ENCODE measurements at places on chromosomes 3 and 15.
A peak's percentile ranks its signal among the peaks of the same experiment; 100 is the strongest.

- peak; percentile 94 for DNase-seq
These were observed 12.4 kb upstream of the SHF start for GRCh38 chr15:45200001-45200798.

DNA sequence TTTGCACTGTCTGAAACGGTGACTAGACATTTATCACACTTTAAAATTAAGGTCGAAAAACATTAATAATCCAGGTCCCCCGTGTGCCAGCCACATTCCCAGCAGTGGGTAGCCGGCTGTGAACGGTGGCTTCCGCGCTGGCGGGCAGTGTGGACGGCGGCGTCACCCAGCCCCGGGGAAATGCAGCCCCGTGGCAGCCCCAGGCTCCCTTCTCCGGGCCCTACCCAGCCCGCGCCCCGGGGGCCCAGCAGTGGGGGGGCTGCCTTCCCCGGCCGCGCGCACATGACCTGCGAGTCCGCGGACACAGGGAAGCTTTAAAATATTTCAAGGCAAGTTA lies 25.3 kb downstream of the GABRA5 start:
- DNase-seq = no peak

DNA sequence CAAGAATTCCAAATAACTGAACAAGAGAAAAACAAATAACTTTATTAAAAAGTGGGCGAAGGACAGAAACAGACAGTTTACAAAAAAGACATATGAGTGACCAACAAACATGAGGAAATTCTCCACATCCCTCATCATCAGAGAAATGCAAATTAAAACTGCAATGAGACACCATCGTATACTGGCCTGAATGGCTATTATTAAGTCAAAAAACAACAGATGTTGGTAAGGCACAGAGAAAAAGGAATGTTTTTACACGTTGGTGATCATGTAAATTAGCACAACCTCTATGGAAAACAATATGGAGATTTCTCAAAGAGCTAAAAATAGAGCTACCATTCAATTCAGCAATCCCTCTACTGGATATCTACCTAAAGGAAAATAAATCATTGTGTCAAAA lies 1260.4 kb upstream of the ALCAM start:
- DNase-seq = no peak

DNA sequence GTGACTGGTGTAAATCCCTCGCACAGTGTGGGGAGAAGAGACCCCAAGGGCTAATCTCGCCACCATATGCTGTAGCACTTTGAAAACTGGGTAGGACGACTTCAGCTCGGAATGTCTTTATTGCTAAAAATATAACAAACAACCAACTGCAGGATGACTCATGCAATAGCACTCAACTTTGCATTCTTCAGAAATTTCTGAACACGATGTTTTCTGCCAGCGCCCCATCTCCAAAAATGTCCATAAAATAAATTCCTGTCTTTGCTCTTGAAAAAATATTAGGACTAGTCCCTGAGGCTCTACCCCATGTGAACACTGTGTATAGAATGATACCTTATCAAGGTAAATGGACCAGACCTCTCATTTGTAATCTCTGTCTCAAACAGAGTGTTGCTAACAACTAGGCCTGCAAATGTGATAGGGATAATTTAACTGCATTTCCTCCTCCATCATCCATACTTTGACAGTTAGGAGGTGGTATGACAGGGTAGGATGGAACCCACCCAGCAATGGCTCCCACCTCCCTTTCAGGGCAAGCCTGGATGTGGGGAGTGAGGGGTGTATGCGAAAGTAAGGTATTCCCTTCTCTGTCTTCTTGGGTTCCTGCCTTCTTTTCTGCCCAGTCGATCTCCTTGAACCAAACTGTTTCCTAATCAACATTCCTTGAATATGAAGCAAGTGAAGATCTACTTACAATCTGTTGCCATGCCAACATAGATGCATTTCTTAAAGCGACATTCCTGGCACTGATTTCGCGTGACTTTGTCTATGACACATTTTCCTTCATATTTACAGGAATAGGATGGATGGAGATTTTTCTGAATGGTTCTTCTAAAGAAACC lies 201.1 kb downstream of the NR1D2 start:
- DNase-seq = no peak

DNA sequence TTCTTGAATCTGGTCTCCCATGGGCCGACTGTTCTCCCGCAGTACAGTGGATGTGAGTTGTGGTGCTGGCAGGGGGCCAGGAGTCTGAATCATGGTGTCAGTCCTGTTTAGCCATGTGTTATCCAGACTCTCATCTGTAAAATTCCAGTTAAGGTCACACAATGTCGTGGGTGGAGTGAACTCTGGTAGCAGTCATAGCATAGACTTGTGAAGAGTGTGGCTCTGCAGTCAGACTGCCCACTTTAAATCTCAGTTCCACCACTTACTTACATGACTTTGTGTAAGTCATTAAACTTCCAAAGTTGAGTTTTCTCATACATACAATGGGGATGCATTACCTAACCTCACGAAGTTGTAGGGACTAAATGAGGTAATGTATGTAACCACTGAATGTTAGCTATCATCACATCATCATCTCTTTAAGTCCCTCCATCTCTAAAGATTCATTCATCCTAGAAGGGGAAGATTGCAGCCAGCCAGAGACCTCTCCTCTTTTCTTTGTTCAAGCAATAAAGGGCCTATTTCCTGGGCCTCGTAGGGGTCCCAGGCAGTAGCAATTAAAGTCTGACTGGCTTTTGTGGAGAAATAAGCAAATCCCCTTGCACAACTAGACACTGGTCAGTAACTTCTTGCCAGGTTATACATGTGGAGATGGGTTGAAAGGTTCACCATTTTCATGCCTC lies 93.9 kb downstream of the PCCB start:
- DNase-seq = no peak

DNA sequence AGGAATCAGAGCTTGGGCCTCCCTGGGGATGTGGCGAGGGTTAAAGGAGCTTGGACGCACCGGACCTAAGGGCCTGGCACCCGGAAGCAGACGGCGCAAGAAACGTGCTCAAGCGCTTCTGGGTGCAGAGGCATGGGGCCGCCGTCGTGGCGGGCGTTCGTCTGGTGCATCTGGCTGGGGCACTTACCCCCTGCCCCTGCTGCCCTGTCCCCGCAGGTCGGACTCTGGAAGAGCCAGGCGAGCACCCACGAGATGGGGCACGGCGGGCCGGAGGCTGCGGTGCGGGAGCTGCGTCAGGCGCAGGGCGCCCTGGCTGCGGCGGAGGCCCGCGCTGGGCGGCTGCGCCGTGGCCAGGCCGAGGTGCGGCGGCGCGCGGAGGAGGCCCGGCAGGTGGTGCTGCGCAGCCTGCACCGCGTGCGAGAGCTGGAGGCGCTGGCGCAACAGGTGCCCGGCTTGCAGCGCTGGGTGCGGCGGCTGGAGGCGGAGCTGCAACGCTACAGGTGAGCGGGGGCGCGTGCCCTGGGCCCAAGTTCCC lies 2.5 kb downstream of the EFCC1 start:
- peak; percentile 37 for DNase-seq

- DNase-seq = no peak
These were observed 112.1 kb downstream of the IQSEC1 start for GRCh38 chr3:12961007-12961696.

GRCh38 chr3:4856986-4857385 lies 122.3 kb upstream of the BHLHE40 start:
- DNase-seq = no peak

GRCh38 chr3:71069797-71070196 lies 513.7 kb downstream of the FOXP1 start:
- DNase-seq = peak; percentile 51

GRCh38 chr3:178480795-178481194 lies 55.4 kb upstream of the KCNMB2 start:
- DNase-seq = no peak

DNA sequence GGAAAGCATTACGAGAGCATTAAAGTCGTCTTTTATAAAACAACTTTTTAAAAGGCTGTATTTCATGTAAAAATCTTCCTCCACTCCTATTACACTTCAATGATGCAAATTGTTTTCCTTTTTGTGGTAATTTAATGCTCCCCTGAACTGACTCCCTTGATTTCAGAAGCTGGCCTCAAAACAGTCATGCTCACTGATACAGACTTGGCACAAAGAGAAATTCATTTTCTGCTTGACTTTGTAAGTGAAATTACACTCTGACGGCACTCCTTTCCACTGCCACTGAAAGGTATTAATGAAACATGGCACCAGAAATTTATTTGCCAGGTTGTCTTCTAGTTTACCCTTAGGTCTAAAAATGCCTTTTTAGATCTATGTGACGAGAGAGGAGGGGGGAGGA lies 215.5 kb downstream of the LRRC3B start:
- no peak for DNase-seq

- no peak for DNase-seq
These were observed 3.1 kb downstream of the GP5 start for GRCh38 chr3:194395778-194396538.

DNA sequence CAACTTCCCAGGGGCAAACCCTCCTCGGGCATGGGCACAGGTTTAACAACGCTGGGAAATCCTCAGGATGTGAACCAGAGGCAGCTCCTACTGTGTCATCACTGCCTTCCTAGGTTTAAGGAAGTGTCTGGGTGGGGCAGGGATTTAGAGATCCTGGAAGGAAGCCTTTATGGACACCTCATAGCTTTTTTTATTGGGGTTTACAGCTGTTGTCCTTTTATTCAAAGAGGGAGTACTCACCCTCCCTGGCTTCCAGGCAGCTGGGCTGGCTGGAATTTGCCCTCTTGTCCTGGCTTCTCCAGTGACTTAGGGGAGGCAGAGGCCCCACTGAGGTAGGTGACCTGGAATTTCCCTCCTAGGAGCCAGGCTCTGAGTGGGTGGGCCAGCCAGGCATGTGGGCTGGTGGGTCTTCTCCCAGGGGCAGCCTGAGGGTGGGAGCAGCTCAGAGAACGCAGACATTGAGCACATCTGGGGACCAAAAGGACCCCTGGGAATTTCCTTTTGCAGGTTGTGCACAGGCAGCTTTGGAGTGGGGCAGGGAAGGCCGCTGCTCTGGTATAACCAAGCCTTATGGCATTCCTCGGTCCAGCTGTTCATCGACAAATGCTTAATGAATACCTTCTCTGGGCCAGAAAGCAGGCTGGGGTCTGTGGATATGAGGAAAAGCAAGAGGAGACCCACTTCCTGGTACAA lies 13.5 kb upstream of the FAM3D start:
- DNase-seq = no peak

DNA sequence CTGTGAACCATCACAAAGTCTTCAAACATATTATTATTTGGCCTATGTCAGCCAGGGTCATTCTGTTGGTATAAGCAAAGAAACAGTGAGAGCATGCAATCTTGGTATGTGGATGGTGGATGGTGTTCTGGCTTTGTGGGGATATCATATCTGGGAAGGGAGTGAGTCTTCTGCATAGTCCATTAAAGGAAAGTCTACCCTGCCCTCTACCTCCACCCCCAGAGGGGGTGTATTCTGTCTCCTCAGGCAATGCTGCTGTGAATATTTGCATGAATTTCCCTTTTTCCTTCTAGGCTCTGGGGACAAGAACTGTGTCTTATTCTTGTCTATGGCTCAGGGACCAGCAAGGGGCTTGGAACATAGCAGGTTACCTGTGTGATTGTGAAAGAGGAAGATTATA lies 495.8 kb downstream of the PDCD6IP start:
- no peak for DNase-seq

GRCh38 chr15:87219650-87220615 lies 1036.6 kb downstream of the NTRK3 start:
- no peak for DNase-seq

DNA sequence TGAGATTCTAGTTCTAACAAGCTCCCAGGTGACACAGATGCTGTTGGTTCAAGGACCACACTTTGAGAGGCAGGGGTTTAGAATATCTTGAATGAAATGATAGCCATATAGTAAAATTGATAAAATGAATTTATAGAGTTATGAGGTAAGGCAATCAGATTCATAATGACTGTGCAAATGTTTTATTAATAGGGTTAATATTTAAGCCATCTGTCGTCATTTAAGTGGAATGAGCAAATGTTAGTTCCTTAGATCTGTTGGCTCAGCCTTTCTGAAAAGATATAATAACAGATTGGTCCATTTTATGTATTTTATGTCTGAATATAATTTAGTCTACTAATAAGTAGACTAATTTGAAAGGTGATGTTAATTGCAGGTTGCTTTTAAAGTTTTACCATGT lies 12.9 kb downstream of the REC114 start:
- no peak for DNase-seq

- DNase-seq = no peak
These were observed 21.7 kb downstream of the KIF7 start for GRCh38 chr15:89633585-89633984.

- no peak for DNase-seq
These were observed 90.2 kb downstream of the LINGO1 start for GRCh38 chr15:77542491-77543001.

DNA sequence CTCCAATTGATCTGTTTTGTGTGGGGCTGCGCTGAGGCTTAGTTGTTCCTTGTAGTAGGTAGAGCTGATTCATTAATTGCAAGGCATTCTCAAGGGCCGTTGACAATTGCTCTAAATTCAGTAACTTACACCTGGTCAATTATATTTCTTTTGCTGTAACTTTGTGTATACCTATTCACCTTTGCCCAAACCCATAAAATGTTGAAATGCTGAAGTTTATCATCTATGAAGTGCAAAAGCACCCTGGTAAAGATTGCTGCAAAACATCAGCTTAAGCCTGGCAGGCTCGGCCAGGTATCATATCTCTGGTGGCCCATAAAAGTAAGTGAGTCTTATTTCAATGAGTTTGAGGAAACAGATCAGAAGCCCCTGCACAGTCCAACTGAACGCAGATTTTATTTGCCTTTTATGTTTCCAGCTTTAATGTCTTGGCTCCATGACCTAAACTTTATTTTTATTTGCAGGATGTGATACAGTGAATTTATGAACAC lies 203.6 kb upstream of the SLCO3A1 start:
- DNase-seq = no peak

DNA sequence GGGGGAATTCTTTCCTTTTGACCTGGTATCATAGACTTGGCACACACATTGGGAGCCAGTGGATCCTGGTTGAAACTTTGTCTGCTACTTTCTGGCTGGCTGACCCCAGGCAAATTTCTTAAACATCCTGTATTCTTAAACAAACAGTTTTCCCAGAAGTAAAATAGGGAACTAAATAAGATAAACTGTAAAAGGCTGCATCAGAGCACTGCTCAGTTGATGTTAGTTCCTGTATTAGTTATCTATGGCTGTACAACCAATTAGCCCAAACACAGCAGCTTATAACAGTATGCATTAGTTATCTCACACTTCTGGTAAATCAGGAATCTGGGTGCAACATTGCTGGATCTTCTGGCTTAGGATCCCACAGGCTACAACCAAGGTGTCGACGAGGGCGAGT lies 73.1 kb upstream of the SLCO3A1 start:
- no peak for DNase-seq

DNA sequence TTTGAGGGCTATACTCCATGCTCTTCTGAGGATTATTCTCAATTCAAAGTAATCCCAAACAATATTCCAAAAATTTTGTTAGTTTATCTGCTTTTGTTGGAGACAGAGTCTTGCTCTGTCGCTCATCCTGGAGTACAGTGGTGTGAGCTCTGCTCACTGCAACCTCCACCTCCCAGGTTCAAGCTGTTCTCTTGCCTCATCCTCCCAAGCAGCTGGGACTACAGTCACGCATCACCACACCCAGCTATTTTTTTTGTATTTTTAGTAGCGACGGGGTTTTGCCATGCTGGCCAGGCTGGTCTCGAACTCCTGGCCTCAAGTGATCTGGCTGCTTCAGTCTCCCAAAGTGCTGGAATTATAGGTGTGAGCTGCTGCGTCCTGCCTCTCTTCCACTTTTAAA lies 39.1 kb downstream of the MEF2A start:
- no peak for DNase-seq

Measured in stimulated activated CD4-positive, alpha-beta T cell treated with anti-CD3 and anti-CD28 coated beads, Interleukin-15, amount 100 ng/mL, for 1 hour (primary cell).